ENCODE measurements at places on chromosomes 7 and 10. TPM values are rescaled to one million over a fixed set of nuclear protein-coding genes. Genes with fewer than 3 reads are reported as not detected.
A peak's percentile ranks its signal among the peaks of the same experiment; 100 is the strongest.

- DNase-seq = no peak
These were observed 307.9 kb upstream of the SP8 start for GRCh38 chr7:21094589-21094988.

GRCh38 chr10:74432841-74433594 is 282.0 kb downstream of the ADK start:
- peak; percentile 30 for DNase-seq

- no peak for DNase-seq
These were observed 28.2 kb downstream of the PHYH start for GRCh38 chr10:13271552-13272163.

Gene CRTAC1
- total RNA-seq = 0.17 TPM

GRCh38 chr7:27143950-27144780 is 684 bp upstream of the HOXA5 start:
- no peak for DNase-seq

Gene TYSND1
- 15.6 TPM for total RNA-seq

Gene NXPH1
- not detected for total RNA-seq

Gene LZTS2
- 72.9 TPM for total RNA-seq

DNA sequence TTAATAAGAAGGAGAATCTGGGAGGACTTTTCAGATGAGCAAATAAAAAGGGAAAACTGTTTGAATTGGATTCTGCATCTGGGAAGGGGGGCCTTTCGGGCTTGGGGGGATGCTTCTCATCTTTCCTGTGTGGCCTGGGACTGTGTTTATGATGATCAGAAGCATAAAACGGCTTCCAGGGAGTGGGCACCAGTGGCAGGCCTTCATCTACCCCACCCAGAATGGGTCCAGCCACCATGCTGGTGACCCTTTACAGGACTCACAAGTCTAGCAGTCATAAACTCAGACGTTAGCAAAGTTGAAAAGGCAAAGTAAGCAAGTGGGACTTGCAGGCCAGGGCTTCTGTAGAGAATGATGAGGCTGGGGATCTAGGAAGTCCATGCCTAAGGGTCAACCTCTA is 198.3 kb upstream of the ZMIZ1 start:
- DNase-seq = no peak

- no peak for DNase-seq
These were observed 135.2 kb upstream of the PRSS1 start for GRCh38 chr7:142614116-142614515.

Gene TAS2R5
- total RNA-seq = 1.8 TPM

Gene GPR141
- total RNA-seq = not detected

Gene FFAR4
- not detected for total RNA-seq

GRCh38 chr7:11332865-11333228 is 359.2 kb downstream of the PHF14 start:
- no peak for DNase-seq

DNA sequence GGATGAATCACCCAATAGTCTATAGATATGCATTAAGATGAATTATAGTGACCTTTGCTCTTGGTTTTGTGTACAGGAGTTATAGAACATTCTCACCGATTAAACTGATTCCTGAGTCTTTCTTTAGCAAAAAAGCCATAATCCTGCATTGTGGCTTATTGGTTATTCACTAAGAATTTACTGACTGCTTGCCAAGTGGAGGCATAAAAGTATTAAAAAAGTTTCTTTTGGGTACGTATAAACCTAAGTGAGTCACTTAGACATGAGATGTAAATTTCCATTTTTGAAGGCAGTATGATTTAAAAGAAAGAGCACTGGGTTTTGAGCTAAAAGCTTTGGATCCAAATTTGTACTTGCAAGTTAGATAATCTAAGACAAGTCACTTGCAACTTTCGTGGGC is 100.7 kb downstream of the CDK6 start:
- no peak for DNase-seq

Gene ZFYVE27
- total RNA-seq = 34.9 TPM

- DNase-seq = no peak
These were observed 41.3 kb downstream of the ST7 start for GRCh38 chr7:116994611-116995010.

GRCh38 chr10:96124230-96125141 is 5.6 kb upstream of the ZNF518A start:
- peak; percentile 62 for DNase-seq

GRCh38 chr10:61397175-61397986 is 55.8 kb downstream of the TMEM26 start:
- peak; percentile 58 for DNase-seq

Gene PCLO
- 0.35 TPM for total RNA-seq

Gene HSPA12A
- total RNA-seq = 79.5 TPM

DNA sequence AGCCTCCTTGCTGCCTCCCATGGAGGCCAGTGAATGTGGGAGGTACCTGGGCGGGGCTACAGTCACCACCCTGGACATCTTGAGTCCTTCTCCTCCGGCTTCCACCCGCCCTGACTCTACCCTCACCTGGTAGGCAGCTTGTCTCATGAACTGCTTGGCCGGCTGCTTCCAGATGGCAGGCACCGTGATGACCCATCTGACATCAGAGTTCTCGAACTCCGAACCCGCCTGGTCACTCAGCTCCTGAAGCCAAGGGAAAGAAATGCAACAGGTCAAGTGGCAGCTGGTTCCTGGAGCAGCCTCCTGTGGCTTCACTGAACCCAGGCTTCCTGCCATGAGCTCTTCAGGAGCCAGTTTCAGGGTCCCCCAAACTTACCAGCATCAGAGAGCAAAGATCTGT is 50.1 kb downstream of the HSPA12A start:
- no peak for DNase-seq

GRCh38 chr7:44291733-44292419 is 33.5 kb downstream of the CAMK2B start:
- DNase-seq = no peak

DNA sequence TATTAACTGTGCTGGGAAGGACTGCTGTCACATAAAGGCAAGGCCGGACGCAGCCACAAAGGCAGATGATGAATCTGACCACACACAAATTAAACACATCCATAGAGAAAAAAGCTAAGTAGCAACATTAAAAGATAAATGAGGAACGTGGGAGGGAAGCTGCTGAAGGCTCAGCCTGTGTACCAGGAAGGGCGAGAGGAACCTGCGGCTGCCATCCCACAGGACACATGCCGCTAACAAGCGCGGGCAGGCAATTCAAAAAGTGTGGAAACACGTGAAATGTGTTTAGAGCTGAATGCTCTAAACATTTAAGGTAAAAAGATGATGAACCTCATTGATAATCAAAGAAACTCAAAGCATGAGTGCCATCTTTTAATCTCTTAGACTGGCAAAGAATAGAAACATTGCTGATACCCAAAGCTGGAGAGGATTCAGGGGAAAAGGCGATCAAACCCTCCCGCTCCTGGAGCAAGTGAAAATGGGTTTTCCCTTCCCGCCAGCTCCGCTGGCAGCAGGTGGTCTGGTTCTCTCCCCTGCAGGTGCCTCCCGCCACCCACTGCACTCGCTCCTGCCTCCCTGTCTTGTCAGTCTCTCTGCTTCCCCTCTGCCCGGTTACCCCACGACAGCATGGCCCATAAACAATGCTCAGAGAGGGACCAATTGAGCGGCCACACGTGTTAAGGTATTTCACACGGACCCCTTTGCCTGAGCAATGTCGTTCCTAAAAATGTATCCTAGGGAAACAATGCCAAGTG is 4.2 kb downstream of the STK32C start:
- DNase-seq = no peak

DNA sequence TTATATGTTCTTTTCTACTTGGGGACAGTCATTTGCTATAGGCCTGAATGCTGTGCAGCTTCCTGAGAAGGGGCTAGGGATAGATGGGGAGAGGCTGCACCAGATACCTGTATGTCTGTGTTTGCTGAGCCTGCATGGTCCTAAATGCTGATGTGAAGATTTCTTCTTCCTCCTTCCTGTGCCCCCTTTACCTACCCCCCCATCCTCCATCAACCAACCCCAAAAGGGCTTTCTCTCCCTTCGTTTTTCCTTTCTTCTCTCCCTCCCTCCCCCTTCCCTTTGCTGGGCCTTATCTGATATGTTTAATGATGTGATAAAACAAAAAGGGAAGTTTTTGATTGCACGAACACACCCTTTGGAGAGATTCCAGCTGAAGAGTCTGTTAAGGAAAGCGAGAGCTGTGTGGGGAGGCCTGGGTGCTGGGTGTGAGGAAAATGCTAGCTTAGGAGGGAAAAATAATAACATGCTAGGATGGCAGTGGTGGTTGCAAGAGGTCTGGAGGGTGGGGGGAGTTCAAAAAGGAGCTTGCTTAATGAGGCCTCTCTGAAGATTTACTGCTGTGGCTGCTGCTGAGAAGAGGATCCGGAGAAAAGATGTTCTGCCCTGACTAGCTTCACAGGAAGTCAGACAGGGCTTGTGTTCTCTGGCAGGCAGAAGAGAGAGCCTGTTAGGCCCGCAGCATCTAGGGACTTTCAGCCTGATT is 101.8 kb downstream of the SAMD9 start:
- peak; percentile 2 for DNase-seq

DNA sequence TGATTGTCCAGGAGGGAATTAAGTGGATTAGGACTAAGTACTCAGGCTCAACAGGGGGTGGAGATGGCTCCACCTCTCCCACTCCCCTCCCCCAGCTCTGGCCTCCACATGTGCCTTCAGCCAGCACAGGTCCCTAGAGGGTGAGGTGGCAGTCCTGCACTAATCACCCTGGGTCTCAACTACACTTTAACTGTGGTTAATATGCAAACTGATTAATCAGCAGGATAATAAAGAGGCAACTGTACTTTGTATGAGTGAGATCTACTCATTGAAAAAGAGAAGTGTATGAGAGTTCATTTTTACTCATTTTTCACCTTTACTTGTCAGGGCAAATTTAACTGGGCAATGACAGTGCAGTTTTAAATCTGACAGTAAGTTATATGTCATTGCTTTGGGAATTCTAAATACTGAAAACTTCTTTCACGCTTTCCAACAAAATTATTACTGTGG is 223.8 kb upstream of the CCDC6 start:
- DNase-seq = peak; percentile 80

DNA sequence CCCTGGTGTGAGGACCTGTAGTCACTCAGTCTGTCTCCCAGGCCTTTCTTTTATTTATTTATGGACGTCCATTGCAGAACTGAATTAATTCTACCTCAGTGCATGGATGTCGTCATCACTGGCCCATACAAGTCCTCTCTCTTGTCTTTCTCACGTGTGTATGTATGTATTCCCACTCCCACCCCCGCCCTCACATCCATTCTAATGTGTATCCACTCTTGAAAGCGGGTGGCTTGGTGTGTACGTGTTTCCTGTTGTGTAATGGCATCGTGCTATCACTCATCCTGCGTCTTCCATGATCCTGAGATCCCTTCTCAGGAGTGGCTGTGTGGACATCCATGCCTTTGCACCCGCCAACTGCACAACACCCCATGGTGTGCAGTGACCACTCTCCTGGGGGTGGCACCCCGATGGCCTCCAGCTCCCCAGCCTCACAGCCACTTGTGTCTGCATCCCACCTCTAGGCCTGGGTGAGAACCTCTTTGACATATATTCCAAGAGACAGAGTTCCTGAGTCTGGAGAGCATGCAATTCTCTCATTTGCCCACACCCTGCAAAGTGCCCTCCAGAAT is 3.0 kb upstream of the AOC1 start:
- DNase-seq = no peak

DNA sequence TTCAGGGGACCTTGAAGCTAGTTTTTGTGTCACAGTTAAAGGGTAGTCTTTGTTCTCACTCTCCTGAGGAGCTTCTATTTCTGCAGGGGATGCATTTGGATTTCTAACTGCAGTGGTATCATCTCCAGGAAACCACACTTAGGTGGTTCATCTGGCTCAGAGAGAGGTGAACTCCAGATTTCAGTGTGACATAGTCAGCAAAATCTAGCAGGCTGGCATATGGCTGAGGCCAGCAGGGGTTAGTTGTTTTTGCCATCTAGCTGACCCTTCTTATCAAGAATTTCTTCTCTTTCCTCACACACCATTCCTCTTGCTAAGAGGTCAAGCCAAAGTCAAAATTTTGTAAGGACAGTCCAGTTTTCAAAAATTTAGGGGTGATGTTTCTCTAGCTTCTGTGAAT is 248.2 kb downstream of the REEP3 start:
- no peak for DNase-seq

DNA sequence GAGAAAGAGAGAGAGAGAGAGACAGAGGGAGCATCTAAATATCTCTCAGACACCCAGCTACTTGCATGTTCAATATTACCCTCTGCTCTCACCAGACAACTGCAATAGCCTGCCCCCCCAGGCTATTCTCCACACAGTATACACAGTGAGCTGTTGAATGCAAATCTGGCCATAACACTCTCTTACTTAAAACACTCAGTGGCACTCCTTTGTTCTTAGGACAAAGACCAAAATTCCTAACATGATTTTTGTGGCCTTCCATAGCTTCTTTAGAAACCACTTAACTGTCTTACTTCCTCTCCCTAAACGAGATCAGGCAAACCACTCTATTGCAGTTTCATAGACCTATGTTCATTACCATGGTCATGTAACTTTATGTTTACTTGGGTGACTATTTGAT is 903.6 kb upstream of the AUTS2 start:
- peak; percentile 28 for DNase-seq

DNA sequence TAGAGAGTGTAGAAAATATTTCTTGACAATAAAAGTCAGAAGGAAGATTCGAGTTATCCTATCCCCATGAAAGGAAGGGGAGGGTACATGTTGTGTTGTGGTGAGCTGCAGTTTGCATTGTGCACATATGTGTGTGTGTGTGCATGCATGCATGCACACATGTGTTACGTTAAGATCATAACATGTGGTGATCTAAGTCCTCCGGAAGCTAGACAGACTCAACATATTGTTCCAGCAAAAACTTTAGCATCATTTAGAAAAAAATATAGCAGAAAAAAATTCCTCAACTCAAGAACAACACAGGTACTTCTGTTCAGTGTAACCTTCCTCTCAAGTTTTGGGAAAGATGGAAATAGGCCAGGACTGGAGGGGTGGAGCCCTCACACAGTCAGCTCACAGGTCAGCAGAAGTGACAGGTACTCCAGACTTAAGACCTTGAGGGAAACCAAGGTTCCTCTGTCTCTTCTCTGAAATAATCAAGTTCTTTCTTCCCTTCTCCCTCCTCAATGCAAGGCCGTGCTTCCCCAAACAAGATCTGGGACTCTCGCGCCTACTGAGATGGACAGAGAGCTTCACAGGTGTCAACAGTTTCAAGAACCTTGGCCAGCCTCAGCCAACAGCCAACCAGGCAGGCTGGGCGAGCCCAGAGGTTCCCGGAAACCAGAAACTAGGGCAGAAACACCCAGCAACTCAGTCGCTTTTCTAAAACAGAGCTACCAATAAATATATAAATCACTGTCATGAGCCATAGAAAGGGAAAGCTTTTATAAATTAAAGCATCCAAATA is 205.2 kb downstream of the FAM107B start:
- DNase-seq = no peak

DNA sequence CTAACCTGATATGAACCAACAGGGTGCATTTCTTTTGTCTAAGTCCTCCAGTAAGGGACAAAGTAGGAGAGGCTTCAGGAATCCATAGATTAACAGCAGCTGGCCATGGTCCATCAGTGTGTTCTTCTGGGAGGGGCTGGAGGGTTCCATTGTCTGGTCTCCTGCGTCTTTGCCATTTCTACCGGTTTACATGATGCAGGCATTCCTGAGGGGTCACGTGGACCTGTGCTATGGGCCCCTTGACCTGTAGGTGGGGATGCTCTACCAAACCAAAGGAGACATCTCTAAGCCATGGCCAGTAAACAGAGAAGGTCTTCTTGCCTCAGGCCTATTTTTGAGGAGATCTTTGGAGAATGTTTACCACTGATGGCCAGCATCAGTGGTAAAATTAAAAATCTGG is 28.7 kb upstream of the HABP2 start:
- DNase-seq = peak; percentile 15

All from renal cortical epithelial cell (primary cell).